Astrocyte (in vitro differentiated cells and primary cell): ENCODE measurements at places on chromosomes 16 and 17.
A peak's percentile ranks its signal among the peaks of the same experiment; 100 is the strongest.

GRCh38 chr16:68059804-68060203, 25.4 kb upstream of the NFATC3 start:
- DNase-seq = no peak

- DNase-seq = no peak
Observed at GRCh38 chr16:59121411-59122261, 387.5 kb upstream of the GOT2 start.

- no peak for DNase-seq
Observed at GRCh38 chr17:57739402-57740234, 5.5 kb downstream of the CCDC182 start.

GRCh38 chr16:78892951-78893733, 707.4 kb downstream of the MAF start:
- DNase-seq = no peak

DNA sequence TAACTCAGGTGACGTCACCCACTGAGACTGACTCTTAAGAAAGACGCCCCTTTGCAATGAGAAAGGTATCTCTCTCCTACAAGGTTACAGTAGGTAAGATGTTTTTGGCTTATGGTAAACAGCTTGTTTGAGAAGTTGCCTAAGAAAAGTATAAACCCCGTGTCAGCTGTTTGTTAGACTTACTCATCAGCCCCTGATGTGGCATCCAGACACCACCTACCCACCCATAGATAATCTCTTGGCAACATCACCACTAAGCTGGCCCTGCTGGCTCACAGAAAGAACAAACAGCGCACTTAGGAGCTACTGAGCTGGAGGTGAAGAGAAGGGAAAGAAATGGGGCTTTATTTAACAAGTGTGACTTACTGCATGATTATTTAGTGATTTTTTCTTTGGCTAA, 121.0 kb downstream of the PARN start:
- DNase-seq = peak; percentile 80

DNA sequence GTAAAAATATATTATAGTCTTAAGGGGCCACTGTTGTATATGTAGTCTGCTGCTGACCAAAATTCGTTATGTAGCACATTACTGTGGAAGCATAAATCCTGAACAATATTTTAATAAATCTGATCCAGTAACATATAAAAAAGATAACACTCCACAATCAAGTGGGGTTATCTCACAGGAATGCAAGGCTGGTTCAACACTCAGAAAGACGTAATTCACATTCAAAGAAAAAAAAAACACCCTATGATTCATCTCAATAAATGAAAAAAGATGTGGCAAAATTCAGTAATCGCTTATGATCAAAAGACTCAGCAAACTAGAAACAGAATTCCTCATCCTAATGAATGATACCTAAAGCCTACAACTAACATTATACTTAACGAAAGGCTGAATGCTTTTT, 47.8 kb downstream of the CREBBP start:
- no peak for DNase-seq

GRCh38 chr17:8997994-8998628, 23.2 kb upstream of the NTN1 start:
- DNase-seq = peak; percentile 17

GRCh38 chr16:10827691-10828341, 9.2 kb upstream of the TVP23A start:
- peak; percentile 93 for DNase-seq

- no peak for DNase-seq
Observed at GRCh38 chr17:83154311-83155127, 75.1 kb downstream of the METRNL start.

GRCh38 chr17:43701318-43701743, 39.6 kb upstream of the MEOX1 start:
- DNase-seq = peak; percentile 93

- no peak for DNase-seq
Observed at GRCh38 chr17:15955793-15956541, 11.0 kb downstream of the ADORA2B start.

GRCh38 chr16:27313422-27314160, at the start of gene IL4R:
IL4R (plus strand) TSS chr16:27313974; CDS start chr16:27340204, 26,230 bp downstream.
- peak; percentile 69 for DNase-seq

DNA sequence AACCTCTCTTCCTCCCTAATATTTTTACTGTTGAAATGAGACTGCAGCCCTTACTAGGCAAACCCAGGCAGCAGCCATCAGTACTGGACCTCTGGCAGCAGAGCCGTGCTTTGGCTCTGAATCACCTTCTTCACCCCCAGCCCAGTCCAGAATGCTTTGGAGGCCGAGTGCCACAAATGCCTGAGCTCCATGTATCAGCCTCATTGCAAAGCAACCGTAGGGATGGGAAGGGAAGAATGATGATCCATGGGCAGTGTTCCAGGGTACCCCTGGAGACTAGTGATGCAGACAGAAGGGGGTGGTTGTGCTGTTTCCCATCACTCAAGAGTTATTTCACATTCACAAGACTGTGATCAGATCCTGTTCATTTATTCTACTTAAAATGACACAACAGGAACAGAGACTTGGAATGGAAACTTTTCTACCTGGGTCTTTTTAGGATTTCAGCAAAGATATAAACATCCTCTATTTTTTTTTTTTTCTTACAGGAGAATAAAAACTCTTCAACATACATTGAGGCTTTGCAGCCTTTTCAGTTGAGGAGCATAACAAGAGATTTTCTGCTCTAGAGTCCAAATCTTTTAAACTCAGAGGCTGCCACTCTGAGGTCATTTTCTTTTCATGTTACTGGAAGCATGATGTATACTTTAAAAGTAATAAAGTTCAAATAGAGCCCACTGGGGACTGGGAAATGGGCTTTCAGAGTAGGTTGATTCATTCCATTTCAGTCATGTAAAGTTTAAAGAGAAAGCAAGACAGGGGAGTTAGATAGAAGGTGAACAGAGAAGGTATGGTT, 138.3 kb downstream of the KCNJ2 start:
- peak; percentile 95 for DNase-seq

- DNase-seq = no peak
Observed at GRCh38 chr16:58519707-58520106, 4.4 kb downstream of the SETD6 start.

DNA sequence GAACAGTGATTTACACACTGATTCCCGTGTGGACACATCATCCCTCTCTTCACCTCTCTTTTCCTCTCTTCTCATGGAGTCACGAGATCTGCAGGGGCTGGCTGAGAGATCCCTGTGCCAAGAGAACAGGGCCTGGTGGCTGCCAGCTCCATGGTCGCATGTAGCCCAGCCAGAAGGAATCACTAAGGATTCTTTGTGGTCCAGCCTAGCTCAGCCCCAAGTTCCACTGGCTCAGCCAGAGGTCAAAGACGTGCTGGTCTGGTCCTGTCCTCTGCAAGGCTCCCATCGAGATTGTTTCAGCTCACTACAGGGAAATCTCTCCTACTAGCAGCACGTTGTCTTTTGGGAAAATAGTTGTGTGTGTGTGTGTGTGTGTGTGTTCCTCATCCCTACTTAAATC, 66.4 kb downstream of the NDEL1 start:
- DNase-seq = no peak

DNA sequence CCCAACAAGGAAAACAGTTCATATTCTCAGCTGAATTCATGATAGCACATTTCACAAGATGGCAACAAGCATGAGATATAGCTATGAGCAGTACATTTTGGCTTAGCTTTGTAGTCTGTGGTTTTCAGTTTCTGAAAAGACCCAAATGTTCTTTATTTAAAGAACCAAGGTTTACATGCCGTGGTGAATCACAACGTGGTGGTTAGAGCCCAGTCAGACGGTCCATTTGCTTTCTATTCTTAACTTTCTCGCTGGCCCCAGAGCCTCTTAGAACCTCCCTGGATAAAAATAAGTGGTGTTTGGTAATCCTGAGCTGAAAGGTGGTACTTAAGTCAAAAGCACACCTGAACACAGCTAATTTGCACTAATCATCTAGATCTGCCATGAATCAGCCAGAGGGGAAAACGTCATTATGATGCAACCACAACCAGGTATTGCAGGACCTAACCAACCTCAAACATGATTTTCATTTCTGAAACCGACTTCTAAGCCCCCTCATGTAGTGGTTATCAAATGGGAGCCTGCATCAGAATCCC, 18.6 kb upstream of the HAPSTR1 start:
- peak; percentile 94 for DNase-seq

- DNase-seq = no peak
Observed at GRCh38 chr17:80106176-80106575, 4.8 kb downstream of the GAA start.

DNA sequence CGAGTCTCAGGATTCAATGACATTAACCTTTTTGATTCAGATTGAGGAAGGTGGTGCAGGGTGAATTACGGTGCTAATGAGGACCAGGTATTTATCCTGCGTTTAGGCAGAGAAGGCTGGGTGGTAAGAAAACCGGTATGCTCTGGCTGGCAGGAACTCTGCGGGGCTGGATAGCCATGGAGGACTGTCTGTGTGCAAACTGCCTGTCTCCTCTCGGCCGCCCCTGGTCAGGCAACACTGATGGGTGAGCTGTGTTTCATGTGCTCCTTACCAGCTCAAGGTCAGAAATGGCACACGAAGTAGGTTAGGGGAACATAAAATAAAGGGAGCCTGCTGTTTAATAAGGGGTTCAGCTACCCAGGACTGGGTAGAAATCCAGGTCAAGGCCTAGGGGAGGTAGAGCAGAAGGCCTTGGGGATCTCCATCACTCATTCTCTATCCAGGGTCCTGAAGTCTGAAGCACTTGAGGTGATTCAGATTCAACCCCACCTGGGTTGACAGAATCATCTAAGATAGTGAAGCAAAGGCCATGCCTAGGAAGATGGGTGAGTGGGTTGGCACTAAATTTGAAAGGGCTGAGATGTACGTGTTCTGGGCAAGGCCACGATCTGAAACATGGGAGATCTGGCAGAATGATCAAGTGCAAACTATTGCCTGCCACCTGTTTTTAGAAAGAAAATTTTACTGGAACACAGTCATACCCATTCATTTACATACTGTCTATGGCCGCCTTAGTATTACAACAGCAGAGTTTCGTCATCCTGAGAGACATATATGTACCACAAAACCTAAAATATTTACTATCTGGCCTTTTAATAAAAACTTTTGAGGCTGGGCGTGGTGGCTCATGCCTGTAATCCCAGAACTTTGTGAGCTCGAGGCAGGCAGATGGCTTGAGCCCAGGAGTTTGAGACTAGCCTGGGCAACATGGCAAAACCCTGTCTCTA, 292.5 kb downstream of the XYLT1 start:
- peak; percentile 39 for DNase-seq

DNA sequence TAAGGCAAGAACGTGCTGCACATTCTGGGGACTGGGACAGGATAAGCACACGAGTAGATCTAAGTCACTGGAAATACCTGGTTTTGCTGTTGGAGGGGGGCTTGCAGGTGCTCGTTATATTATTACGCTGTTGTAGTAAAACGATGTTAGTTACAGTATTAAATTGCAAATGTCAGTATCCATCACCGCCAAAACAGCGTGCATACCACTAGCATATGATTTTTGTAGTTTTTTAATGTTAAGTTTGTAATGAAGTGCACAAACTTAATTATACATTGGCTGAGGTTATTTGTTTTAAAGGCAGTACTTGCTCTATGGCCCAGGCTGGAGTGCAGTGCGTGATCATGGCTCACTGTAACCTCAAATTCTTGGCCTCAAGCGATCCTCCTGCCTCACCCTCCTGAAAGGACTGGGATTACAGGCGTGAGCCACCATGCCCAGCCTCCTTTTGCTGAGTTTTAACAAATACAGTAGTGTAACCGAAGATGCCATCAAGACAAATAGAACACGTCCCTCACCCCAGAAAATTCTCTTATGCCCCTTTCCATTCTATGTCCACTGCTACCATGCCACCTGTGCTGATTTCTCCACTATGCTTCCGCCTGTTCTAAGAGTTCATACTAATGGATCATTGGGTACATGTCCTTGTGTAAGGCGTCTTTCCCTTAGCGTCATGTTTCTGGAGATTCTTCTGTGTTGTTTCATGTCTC, 20.7 kb upstream of the CSNK1D start:
- no peak for DNase-seq

GRCh38 chr16:336269-336668, 16.3 kb downstream of the AXIN1 start:
- no peak for DNase-seq
